ENCODE measurements at places on chromosomes 7 and 10. TPM values are rescaled to one million over a fixed set of nuclear protein-coding genes. Genes with fewer than 3 reads are reported as not detected.

GRCh38 chr7:74498996-74499834, 45.5 kb downstream of the GTF2IRD1 start:
- no peak for DNase-seq

DNA sequence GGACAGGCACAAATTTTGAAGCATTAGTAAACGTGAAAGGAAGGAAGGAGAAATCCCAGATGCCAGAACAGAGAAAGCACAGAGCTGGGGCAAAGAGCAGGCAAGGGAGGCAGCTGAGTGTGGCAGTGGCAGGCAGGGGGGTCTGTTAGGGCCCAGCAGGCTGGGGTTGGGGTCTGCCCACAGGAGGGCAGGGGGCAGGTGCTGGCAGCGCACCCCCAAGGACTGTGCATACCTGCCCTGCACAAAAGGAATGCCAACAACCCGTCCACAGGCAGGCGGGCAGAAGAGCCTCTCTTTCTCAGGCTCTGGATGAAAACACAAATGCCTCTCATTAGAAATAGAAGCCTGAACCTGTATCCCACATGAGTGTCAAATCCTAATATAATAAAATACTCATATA, 552.3 kb downstream of the PTPRN2 start:
- DNase-seq, result no peak

DNA sequence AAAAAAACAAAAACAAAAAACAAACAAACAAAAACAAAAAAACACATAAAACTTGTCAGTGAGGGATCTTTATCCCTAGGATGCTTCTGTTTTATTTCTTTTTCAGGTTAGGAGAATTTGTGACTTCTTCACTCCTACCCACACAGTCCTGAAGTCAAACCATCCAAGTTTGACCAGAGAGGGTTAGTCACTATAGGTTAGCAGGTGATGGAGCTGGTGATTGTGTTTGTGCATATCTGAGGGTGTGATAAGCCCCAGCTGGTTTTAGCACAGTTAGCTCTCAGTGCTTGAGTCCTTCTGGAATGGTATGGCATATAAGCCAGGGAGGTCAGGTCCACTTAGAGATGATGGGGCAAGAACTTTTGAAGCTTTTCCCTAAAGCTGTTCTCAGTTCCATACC, 11.8 kb upstream of the IKZF1 start:
- no peak for DNase-seq

ELFN1 gene
- total RNA-seq, result 8.5 TPM

DNA sequence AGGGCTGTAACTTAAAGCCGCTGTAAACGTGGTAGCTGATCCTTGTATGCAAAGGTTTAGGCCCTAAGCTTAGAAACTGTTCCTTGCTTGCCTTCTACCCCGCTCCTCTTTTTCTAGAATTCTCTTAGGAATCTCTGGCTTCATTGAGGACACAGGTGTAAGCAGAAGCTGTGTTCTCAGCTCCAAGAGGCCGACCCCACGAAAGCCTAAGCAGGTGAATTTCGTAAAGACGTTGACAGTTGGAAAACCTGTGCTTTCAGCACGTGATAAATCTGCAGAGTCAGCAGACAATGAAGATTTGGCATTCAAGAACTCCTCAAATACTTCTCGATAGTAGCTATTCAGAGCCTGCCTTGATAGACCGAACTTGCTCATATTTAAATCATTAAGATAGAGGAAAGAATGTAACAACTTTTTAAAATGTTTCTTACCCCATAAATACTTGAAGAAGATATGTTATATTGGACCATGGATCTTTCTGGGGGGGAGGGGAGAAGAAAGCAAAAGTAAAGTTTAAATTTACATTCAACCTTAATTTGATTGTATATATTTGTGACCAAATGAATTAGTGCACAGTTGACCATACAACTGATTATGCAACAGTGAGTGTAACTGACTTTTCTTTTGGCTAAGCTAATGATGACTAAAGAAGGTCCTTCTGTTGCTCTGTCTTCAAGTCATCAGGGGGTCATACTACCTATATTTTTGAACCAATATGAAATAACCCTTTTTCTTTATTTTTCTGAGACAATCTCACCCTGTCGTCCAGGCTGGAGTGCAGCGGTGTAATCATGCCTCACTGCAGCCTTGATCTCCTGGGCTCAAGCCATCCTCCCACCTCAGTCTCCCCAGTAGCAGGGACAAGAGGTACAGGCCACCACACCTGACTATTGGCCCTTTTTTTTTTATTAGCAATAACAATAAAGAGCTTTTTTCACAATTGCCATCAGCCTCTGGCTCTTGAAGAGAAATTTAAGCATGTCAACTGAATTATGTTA, 1.2 kb upstream of the GDI2 start:
- no peak for DNase-seq

- DNase-seq, result no peak
Measured at GRCh38 chr7:12032146-12032545, 178.9 kb upstream of the TMEM106B start.

DNA sequence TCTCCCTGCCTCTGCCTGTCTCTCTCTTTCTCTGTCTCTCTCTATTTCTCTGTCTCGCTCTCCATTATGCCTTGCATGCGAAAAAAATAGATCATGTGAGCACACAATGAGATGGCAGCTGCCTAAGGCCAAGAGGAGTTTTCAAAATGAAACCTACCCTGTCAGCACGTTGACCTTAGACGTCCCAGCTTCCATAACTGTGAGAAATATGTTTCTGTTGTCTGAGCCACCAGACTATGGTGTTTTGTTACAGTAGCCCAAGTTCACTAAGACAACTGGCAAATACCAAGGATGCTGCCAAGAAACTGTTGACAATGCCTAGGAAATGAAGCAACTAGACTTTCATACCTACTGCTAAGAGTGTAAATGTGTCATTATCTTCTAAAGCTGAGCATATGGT, 70.6 kb upstream of the PLXDC2 start:
- no peak for DNase-seq

GRCh38 chr10:69372126-69372980, 44.4 kb downstream of the TACR2 start:
- DNase-seq, result no peak

TRIP6 gene
- total RNA-seq, result 39.7 TPM

SPDYE16 gene
- 0.35 TPM for total RNA-seq

- DNase-seq, result no peak
Measured at GRCh38 chr7:121076350-121077164, 88.0 kb downstream of the CPED1 start.

VENTX gene
- total RNA-seq, result not detected

KAZALD1 gene
- 2.9 TPM for total RNA-seq

GRCh38 chr7:112462236-112462635, 12.0 kb downstream of the IFRD1 start:
- DNase-seq, result no peak

FAM241B gene
- total RNA-seq, result 11.6 TPM

GHRHR gene
- 0.84 TPM for total RNA-seq

GRCh38 chr7:72099784-72100183, 312.4 kb downstream of the CALN1 start:
- DNase-seq, result no peak
